ENCODE measurements at places on chromosomes 13 and 19. TPM values are rescaled to one million over a fixed set of nuclear protein-coding genes. Genes with fewer than 3 reads are reported as not detected.

SCN1B gene
- polyA plus RNA-seq: 1.5 TPM

RDH13 gene
- 14.2 TPM for polyA plus RNA-seq

FAM216B gene
- polyA plus RNA-seq: not detected

SERPINE3 gene
- polyA plus RNA-seq: not detected

UBL3 gene
- polyA plus RNA-seq: 35.8 TPM

EBI3 gene
- polyA plus RNA-seq: not detected

SLC46A3 gene
- polyA plus RNA-seq: 7.4 TPM

RGCC gene
- not detected for polyA plus RNA-seq

ERICH6B gene
- polyA plus RNA-seq: not detected

RFX1 gene
- 3.0 TPM for polyA plus RNA-seq

PSG6 gene
- polyA plus RNA-seq: not detected

ZNF527 gene
- 13.6 TPM for polyA plus RNA-seq

TBXA2R gene
- polyA plus RNA-seq: not detected

ITGBL1 gene
- 0.84 TPM for polyA plus RNA-seq

ANO8 gene
- polyA plus RNA-seq: 51.3 TPM

FCAR gene
- not detected for polyA plus RNA-seq

NLRP7 gene
- polyA plus RNA-seq: not detected

RYR1 gene
- 0.44 TPM for polyA plus RNA-seq

ATP1A3 gene
- 36.2 TPM for polyA plus RNA-seq

Data from neural cell (in vitro differentiated cells).